ENCODE measurements at places on chromosomes 16 and 17.

DNA sequence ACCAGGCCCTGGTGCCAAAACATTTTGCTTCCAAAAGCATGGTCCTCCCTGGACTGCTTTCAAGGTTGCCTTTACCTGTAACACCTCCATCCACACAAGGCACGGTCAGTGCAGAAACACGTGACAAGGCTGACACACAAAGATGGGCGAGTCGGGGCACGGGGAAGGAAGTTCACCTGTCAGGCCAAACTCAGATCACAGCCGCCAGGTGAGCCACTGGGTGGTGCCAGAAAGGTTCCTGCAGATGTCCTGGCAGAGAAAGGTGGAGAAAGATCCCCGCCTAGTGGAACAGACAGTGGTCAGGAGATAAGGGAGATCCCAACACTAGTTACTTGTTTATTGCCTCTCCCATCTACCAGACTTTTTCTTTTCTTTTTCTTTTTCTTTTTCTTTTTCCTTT is 155.3 kb downstream of the AIPL1 start:
- no peak for DNase-seq

DNA sequence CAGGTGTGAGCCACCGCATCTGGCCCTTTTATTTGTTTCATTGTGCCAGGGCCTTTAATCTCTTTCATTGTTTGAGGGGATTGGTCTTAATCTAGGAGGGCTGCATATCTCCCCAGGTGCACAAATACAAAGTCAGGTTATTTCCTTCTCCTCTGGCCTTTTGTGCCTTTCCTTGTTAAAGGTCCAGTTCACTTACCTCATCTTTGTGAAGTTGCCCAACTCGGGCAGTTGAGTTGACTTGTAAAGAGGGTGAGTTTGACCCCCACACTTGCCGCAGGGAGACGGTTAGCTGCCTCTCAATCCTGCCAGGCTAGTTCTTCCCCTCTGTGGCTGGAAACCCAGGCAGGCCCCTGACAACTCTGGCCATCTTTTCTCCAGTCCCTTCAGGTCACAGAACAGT is 33.4 kb downstream of the TMEM92 start:
- DNase-seq: no peak

GRCh38 chr16:27108051-27108770 is 41.5 kb downstream of the C16orf82 start:
- DNase-seq: no peak

DNA sequence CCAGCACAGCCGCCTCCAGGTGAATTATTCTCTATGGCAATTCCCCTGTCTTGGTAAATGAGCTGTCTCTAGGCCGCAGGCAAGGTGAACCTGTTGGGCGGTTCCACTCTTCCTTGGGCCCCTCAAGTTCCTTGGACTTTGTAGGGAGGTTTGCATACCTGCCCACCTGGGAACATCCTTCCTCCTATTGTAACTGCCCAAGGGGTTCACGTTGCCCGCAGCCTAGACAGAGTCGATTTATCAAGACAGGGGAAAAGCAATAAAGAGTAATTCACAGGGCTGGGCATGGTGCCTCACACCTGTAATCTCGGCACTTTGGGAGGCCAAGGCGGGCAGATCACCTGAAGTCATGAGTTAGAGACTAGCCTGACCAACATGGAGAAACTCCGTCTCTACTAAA is 122.5 kb downstream of the KCNJ18 start:
- no peak for DNase-seq

DNA sequence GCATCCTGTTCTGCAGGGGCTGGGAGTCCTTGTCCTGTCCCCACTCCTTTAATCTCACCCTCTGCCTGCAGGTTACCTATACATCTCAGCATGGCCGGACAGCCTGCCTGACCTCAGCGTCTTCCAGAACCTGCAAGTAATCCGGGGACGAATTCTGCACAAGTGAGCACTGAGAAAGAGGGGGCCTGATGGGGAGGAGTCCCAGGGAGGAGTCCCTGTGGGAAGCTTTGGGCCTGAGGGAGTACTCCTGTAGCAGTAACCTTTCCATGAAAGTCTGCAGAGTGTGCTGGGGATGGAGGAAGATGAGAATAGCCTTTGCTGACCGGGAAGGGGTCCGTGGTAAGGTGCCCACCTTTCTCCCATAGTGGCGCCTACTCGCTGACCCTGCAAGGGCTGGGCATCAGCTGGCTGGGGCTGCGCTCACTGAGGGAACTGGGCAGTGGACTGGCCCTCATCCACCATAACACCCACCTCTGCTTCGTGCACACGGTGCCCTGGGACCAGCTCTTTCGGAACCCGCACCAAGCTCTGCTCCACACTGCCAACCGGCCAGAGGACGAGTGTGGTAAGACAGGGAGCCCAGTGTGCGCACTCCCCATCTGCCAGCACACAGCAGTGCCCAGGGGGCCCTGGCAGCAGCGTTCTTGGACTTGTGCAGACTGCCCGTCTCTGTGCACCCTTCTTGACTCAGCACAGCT is 14.8 kb downstream of the MIEN1 start:
- DNase-seq: no peak

- DNase-seq: no peak
Measured at GRCh38 chr17:68937890-68938514, 17.2 kb downstream of the ABCA8 start.

DNA sequence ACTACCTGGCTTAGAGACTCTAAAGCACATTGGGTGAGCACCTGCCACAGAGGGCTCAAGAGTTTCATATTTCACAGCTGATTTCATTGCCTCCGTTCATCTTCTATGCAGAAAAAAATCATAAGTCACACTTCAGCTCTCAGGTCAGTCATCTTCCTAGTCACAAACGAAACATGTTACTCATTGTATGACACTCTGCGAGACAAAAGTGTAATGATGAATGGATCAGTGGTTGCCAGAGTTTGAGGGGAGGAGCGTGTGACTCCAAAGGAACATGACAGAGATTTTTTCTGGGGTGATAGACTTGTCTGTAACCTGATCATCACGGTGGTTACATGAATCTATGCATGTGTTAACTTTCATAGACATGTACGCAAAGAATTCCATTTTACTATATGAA is 195.2 kb upstream of the CNTNAP4 start:
- DNase-seq: no peak

GRCh38 chr17:50301891-50302584 is 27.8 kb downstream of the TMEM92 start:
- no peak for DNase-seq

DNA sequence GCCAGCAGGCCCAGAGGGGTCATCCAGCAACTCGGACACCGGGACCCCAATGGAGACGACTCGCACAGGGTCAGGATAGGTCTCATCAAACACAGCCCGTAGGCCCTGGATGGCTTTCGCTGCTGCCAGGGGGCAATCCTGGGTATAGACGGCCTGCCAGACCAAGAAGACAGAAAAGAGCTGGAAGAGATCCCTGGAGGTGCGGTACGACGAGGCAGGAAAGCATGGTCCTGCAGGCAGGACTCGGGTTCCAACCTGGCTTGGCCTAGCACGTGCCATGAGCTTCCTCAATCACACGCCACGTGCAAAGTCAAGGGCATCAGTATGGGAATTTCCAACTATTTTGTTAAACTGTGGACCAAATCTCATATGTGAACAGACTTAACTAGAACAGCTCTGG is 6.3 kb upstream of the EXOSC6 start:
- no peak for DNase-seq

GRCh38 chr16:51556694-51557340 is 405.7 kb upstream of the SALL1 start:
- no peak for DNase-seq

DNA sequence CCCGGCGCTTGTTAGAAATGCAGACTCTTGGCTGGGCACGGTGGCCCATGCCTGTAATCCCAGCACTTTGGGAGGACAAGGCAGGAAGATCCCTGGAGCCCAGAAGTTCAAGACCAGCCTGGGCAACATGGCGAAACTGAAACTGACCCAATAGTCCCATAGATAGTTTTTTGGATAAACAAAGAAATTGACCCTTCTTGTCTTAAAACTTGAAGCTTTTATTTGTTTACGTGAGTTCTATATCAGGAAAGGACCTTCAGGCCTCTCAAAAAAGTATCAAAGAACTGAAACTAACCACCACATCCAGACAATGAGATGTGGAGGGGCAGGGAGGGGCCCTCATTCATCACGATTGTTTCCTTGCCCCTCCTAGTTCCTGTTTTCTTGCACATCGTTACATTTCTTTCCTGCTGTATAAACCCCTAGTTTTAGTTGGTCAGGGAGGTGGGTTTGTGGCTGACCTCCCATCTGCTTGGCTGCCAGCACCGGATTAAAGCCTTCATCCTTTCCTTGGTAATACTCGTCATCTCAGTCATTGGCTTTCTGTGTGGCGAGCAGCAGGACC is 29.9 kb upstream of the PRM1 start:
- no peak for DNase-seq

GRCh38 chr17:77526259-77526711 is 385.5 kb downstream of the SEC14L1 start:
- DNase-seq: no peak

- DNase-seq: no peak
Measured at GRCh38 chr17:77793146-77793970, 165.1 kb upstream of the TNRC6C start.

DNA sequence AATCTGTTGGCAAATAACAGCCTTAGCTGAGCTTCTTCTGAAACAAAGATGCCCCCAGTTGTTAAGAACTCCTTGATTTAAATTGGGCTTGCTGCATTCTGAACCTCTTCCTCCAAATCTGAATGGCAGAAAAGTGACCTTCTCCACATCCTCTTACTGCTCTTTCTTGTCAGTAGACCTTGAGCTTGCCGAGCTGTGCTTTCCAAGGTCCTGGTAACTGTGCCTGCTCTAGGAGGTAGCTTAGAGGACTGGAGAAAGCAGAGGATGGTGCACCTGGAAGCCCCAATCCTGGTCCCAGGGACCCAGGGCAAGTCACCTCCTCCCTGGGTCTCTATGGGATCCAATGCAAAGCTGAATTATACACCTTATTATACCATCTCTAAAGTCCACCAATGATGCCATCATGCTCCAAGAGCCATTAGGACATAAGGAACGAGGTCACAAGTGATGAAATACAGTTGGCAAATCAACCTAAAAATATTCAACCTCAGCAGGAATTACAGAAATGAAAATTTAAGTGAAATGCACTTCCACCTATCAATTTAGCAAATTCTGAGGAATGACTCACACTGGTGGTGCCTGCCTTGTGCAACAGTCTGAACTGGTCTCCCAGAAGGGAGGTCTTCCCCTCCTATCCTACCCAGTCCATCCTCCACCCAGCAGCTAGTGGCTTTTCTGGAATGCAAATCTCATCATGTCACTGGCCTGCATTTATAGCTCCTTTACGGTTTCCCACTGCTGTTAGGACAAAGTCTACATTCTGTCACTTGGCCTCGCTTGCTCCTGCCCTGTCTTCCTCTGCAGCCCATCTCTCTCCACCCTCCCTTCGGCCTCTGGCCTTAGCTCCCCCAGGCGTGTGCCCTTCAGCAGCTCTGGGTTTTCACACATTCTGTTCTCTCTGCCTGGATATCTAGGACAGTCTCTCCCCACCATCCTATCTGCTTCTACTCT is 36.6 kb downstream of the TOM1L2 start:
- no peak for DNase-seq

GRCh38 chr16:3591436-3591803 is 14.2 kb upstream of the NLRC3 start:
- DNase-seq: no peak

- no peak for DNase-seq
Measured at GRCh38 chr17:19868079-19868395, 301 bp upstream of the ULK2 start.

DNA sequence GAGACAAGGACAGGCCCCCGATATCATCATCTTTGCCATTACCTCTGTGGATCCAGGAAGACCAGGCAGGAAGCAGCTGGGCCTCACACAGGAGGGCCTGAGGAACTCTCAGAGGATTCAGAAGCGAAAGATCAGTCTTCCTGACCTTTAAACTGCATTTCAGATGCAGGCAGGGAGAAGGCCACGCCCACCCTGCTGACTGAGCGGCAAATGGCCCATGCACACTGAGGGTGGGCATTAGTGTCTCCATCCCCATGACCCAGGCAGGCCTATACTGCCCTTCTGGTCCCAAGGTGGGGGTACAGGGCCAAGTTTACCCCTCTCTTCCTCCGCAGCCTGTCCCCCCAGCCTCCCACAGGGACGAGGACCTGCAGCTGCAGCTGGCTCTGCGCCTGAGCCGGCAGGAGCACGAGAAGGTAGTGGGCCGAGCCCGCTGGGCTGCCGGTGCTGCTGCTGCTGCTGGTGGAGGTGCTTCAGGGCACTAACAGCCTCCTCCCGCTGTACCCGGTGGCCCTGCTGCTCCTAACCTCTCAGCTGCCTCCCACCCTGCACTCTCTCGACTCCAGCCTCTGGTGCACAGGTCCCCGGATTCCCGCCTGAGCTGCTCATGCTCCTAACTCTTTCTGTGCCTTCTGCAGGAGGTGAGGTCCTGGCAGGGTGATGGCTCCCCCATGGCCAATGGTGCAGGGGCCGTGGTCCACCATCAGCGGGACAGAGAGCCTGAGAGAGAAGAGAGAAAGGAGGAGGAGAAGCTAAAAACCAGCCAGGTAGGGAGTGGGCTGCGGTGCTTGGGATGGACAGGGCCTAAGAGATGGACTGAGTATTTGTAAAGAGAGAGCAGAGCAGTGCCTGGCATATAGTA is 6.2 kb downstream of the EPN3 start:
- no peak for DNase-seq

DNA sequence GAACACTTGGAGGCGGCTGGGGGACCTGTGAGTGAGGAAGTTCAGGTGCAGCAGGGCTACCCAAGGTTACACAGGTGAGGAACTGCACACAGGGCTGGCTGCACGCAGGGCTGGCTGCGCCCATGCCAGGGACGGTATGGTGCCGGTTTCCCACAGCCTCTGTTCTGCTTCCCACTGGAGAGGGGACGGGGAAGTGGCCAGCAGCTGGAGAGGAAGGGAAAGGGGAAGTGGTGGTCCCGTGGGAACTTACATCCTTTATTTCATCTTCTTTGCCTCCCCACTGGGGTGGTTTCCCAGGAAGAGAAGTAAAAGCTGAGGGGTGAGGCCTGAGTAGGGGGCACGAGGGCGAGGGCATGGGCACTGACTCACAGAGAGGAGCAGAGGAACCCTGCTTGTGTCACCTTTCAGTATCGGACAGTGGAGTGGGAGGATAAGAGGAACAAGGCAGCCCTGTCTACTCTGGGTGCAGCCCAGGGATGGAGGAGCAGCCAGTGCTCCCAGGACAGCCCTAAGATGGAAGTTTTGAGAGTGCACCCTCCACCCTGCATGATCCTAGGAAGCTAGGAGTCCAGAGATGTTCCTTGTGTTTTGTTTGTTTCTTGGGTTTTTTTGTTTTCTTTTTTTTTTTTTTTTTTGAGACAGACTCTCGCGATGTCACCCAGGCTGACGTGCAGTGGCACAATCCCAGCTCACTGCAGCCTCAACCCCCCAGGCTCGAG is 25.5 kb upstream of the CDH1 start:
- DNase-seq: no peak

DNA sequence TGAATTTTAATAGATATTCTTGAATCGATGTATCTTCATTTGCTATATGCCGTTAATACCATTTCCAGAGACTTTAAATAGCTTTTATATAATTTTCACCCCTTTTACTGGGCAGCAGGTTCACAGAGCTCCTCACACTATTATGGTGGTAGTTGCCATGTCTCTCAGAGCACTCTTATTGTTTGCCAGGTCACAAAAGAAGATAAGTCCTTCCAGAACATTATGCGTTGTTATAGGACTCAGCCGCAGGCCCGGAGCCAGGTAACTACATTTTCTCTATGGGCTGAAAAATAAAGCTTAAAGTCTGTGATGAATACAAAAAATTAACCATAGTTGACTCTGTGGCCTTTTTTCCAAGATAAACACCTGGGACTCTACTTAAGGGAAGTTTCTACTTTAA is 24.0 kb downstream of the AKTIP start:
- no peak for DNase-seq

Measured in T-helper 1 cell (primary cell).